ENCODE measurements at places on chromosomes 12 and 14.

GRCh38 chr12:39613525-39613924, 6.1 kb downstream of the ABCD2 start:
- no peak for DNase-seq

DNA sequence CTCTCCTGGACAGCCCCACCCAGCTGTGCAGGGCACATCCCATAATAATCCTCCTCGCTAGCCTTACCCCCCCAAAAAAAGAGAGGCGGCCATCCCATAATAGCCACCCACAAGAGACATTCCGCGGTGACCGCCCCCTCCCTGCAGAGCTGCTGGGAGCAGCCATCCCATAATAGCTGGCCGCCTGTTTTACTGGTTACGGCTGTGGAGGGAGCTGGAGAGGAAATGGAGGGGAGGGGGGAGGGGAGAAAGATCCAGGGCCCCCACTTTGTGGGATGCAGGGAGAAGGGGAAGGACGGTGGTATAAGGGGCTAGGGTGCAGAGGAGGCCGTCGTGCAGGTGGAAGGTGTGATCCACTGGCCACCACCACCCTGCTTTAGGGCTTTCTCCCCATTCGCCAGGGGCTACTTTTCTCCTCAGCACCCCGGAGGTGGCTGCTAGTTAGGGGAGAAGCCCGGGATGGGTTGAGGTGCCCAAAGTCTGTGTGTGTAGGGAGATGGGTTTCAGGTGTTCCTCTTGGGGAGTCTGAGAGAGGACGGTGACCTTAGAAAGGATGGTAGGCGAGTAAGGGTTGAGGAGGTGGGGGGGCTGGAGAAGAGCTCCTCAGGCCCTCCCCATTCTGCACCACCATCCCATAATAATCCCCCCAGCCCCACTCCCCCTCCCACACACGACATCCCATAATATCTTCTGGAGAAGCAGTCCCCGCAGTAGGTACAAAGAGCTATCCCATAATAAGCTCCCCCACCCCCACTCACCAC, 6.0 kb upstream of the CHD4 start:
- DNase-seq = no peak

DNA sequence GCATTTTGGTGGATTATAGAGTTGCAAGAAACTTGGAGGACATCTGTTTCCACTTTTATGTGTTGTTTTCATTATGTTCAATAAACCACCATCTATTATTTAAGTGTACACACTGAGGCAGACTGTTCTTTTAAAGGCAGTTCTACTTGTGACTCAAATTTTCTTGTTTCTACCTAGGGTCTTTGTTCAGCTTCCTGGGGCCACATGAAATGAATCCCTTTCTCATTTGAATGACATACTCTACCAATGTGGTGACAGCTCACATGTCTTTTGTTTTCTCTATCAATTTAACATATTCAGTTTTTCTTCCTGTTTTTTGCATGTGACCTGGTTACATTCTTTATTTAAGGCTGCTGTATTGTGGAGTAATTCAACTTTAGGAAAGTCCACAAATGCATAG, 7.9 kb downstream of the SLC16A7 start:
- no peak for DNase-seq

GRCh38 chr12:84411031-84411430, 501.6 kb downstream of the SLC6A15 start:
- no peak for DNase-seq

DNA sequence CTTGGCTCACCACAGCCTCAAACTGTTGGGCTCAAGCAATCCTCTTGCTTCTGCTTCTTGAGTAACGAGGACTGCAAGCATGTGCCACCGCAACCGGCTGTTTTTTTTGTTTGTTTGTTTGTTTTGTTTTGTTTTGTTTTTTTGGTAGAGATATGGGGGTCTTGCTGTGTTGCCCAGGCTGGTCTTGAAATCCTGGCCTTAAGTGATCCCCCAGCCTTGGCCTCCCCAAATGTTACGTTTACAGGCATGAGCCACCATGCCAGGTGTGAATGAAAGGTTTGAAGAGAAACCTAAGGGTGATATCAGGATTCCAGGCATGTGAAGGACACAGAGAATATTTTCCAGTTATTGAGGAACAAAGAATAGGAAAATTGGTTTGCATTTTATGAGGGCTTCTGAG, 45.0 kb downstream of the ANO6 start:
- DNase-seq = no peak

DNA sequence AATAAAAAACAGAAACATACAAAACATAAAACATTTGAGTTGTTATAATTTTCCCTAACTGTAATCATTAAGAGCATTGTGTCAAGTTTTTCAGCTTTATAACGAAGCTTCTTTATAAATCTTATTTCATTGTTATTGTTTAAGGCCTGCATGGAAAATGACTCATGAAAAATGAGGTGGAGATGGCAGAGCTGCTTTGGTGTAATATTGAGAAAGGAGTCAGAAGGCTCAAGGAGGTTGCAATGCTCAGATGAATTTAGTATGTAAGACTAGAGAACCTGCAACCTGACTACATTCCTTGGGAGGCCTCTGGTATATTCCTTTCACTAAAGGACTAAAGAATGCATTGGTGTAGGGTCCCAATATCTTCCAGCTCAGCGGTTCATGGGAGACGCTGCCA, 61.5 kb downstream of the TMEM30B start:
- DNase-seq = no peak

DNA sequence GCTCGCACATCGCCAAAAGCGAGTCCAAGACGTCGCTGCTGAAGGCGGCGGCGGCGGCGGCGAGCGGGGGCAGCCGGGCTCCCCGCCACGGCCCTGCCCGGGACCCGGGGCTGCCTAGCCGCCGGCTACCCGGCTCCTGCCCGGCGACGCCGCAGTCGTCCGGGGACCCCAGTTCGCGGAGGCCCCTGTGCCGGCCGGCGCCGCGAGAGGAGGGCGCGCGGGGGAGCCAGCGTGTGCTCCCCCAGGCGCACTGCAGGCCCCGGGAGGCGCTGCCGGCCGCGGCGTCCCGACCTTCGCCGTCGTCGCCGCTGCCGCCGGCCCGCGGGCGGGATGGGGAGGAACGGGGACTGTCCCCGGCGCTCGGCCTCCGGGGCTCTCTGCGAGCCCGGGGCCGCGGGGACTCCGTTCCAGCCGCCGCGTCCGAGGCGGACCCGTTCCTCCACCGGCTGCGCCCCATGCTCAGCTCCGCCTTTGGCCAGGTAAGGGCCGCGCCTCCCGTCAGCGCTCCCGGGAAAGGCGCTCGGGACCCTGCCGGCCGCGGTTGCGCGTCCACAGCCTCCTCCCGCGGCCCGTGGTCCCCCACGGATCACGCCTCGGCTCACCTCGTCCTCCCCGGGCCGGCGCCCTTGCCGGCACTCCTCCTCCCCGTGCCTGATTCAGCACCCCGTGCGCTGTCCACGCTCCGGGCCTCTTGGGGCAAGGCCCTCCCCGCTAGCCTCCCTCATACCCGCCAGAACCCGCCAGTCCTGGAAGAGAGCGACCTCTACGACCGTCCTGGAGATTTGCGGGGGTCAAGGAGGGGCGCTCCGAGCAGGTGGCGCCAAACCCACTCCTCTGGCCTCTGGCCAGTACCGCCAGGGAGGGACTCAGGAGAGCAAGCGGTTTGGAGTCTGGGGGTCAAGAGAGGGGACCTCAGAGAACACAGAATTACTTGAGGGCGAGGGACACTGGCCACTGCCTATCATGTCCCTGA, 721 bp downstream of the CABP1 start:
- peak; percentile 40 for DNase-seq

- DNase-seq = no peak
Measured at GRCh38 chr12:65840793-65841670, 16.7 kb downstream of the HMGA2 start.

DNA sequence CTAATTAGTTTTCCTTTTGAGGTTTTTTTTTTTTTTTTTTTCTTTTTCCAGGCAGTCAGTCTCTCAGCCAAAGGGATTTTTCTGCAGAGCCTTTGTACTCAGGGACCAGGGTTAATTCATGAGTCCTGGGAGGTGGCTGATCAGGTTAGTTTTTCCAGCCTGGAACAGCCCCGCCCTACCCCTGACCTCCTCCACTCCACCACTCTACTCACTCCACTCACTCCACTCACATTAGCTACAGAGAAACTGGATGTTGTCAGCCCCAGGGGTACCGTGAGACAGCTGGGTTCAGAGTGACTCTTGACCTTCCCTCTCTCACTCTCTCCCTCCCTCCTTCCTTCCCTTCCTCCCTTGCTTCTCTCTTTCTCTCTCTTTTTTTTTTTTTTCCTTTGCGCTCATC, 161.0 kb downstream of the CRADD start:
- no peak for DNase-seq

DNA sequence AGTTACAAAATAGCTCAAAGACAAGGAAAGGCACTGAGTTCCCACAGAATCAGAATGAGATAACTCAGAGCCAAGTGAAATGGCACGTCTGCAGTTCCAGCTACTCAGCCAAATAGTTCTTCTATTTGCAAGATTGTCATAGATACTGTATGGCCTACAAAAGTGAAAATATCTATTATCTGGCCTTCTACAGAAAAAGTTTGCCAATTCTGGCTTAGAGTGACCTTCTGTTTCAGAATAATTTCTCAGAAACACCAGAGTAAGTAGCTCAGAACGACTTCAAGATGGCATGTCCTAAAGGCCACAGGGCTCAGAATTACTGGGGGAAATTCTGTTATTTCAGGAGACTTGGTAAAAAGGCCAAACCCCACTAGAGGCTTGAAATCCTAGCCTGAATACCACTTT, 10.7 kb upstream of the RTRAF start:
- no peak for DNase-seq

DNA sequence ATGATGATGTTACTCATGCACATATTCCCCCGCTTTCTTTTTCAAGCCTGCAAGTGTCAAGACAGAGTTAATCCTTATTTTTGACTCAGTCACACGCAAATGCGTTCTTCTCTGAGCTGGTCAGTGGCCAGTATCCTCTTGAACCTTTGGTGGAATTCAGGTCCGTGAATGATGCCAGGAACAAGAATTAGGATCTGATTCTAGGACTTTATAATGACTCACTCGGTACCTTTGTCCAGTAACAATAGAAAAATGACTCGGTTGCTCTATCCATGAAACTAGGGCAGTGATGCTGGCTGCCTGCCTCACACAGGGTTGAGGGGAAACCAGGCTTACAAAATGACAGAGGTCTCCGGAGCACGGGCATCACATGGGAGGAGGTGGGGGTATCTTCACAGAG, 185.8 kb upstream of the NUDT4 start:
- DNase-seq = no peak

GRCh38 chr12:66014818-66015217, 115.7 kb downstream of the LLPH start:
- no peak for DNase-seq

DNA sequence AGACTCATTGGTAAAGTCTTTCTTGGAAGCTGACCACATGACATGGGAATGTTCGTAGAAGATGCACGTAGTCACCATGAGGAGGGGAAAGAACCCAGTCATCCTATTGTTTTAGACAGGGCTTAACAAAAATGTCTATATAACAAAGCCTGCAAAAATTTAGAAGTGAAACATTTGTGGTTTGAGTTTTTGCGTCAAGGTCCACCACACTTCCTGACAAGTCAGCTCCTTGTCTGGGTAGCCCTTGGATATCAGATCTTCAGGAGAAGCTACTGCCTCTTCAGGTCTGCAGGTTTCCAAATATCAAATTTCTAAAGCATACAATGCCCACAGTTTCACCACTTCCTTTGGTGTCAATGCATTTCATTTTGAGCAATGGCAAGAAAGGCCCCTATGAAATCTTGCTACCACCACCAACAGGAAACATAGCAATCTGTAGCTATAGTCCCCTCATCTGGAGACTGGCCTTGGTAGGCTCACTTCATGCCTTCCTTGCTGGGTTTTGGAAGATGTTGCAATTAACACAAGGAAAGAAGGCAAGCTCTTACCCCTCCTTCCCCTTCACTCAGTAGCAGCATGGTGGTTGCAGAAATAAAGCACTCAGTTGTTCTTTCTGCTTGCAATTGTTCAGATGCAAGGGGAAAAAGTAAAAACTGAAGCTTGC, 235.2 kb downstream of the PCNX1 start:
- no peak for DNase-seq

- DNase-seq = no peak
Measured at GRCh38 chr12:109900752-109901580, 892 bp downstream of the TCHP start.

GRCh38 chr12:71685312-71685906, 473 bp upstream of the TMEM19 start:
- DNase-seq = no peak

DNA sequence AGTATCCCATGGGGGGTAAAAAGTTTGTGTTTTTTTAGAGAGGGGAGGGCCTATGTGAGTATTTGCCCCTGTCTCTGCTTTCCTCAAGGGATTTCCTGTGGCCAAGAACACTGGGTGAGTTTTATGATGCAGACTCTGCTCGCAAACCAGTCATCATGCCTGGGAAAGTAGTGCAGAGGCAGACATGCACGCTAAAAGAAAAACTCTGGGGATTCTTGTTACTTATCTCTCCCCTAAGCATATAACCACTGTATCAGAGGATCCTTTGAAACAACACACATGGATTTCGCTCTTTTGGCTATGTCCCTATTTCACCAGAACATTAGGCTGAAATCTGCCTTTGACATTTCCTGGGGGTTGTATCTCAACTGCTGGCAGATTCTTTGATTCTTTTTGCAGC, 1845.8 kb upstream of the SEL1L start:
- no peak for DNase-seq

DNA sequence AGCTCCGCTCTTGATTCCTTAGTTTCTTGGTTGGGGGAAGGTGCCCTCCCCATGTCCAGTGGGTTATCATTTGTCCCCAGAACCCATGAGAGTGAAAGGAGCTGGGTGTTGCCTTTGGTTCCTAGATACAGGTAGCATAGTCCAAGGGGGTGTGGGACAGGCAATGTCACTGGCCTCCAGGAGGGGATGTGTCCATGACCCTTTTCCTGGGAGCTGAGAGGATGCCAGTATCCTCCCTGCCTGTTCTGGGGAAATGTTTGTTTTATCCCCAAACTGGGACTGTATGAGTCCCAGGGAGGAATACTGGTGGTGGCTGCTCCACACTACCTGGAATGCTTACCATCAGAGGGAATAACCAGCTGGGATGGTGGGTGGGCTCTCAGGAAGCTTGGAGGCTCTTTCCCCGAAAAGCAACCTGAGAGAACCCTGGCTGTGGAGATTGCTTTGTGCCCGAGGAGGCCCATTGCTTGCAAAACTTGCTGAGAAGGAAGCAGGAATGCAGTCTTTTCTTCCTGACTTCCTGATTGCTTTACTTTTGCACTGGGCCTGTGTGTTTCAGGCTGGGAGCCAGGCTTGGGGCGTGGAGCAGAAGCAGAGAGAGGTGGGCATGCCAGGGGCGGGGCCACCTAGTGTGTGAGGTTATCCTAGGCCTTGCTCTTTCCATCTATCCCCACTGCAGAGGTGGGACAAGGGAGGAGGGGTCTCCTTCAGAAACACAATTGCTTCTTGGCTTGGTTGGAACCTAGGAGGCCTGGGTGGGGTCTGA, 715 bp upstream of the SLC10A1 start:
- no peak for DNase-seq

DNA sequence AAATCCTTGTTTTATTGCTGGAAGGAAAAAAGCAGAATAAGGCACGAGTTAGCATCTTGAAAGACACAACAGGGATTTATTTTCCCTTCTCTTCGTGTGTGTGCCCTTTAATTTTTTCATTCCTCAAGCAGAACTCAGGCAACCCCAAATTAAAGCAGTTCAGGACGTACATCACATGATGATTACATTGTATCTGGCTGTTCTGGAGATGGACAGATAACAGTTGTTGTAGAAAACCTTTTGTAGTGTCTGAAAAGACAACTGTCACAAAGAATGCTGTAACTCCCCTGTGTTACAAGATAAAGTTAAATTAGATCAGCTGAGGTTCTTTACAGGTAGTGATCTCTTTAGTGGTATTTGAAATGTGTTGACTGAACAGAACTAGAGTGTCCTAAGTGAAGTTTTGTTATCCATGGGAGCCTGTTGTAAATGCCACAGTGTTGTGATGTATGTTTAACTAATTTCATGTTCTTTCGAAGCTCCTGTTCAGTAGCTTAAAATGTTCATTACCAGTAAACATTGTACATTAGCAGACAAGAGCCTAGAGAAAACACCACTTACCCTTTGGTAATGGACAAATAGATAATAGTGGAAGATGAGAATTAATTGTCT, 58.5 kb downstream of the TMTC2 start:
- no peak for DNase-seq
